ENCODE measurements at places on chromosomes 1 and 21. TPM values are rescaled to one million over a fixed set of nuclear protein-coding genes. Genes with fewer than 3 reads are reported as not detected.

The LCE1C gene
- not detected for total RNA-seq

DNA sequence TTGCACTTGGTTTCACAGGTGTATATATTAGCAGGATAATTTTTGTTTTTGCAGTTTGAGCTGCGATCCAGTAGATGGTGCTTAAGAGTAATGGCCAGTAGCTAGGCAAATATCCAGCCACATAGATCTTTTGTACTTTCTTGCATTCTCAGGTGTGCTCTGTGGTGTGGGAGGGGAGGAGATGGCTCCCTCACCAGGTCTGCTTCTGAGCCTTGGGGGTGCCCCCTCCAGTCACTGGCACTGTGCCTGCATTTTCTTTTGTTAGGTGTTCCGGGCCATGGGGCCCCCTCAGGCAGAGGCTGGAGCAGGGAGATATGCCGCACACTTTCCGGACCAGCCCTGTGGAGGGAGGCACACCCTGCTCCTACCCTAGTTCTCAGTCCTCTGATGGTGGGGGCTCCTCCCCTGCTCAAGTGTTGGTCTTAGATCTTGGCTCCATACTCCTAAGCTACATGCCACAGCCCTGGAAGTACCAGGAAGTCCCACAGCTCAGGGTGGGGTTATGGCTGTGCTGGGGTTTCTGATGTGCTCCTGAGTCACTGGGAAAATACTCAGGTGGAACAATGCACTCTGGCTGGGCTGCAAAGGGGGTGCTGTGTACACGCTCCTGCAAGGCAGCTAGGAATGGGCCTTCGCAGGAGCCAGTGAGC, 197.6 kb upstream of the DMRTA2 start:
- no peaks in the 10 kb centered on the region for H3K36me3 ChIP-seq
- H3K4me1 ChIP-seq = no peaks in the 10 kb centered on the region
- no peak for DNase-seq

The GJA9 gene
- not detected for total RNA-seq

- H3K27ac ChIP-seq = no peak overlapping the region
- no peak for DNase-seq
- no peaks in the 10 kb centered on the region for H3K27me3 ChIP-seq
- no peaks in the 10 kb centered on the region for H3K4me1 ChIP-seq
- no peak overlapping the region for H3K4me3 ChIP-seq
These were observed 78.9 kb upstream of the C1orf174 start for GRCh38 chr1:3978990-3979325.

DNA sequence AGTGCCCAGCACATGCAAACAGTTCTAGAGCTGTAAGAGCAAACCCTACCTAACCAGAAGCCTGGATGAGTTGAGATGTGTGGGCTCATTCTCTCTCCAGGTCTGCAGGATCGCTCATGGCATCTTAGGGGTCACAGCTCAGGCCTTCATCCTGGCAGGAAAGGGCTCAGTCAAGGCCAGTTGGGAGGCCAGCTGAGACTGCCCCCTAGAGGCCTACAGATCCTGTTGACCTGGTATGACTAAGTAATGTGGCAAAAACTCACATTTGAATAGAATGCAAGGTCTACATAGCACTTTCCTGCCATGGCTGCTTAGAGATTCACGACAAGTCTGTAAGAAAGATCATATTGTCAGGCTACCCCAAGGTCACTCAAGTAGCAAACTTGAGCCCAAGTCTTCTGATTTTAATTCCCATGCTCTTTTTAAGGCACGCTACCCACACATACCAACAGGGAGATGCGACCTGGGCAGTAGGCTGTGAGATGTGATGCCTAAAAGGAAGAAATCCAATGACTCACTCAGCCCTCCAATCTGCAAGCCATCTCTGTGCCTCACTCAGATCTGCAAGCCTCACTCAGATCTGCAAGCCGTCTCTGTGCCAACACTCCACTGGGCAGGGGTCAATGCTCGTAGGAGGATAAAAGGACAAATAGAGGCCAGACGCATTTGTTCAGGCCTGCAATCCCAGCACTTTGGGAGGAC, 5.1 kb upstream of the CAPN8 start:
- no peak overlapping the region for H3K4me3 ChIP-seq
- H3K27ac ChIP-seq = no peak overlapping the region
- no peak for DNase-seq

DNA sequence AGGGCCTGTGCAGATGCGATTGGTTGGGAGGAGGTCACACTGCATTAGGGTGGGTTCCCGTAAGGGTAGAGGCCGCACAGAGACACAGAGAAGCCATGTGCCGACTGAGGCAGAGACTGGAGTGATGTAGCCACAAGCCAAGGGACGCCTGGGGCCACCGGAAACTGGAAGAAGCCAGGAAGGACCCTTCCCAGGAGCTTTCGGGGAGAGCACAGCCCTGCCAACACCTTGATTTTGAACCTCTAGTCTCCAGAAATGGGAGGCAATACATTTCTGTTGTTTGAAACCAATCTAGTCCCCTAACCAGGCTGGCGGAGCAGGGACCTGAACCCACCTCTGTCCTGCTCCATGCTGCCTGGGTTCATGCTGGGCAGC, 10.8 kb downstream of the UBASH3A start:
- no peaks in the 10 kb centered on the region for H3K36me3 ChIP-seq
- no peak overlapping the region for H3K27ac ChIP-seq
- H3K4me1 ChIP-seq = no peaks in the 10 kb centered on the region
- no peaks in the 10 kb centered on the region for H3K27me3 ChIP-seq
- H3K4me3 ChIP-seq = no peak overlapping the region

The PDC gene
- not detected for total RNA-seq

The PCSK9 gene
- total RNA-seq = 1.9 TPM

DNA sequence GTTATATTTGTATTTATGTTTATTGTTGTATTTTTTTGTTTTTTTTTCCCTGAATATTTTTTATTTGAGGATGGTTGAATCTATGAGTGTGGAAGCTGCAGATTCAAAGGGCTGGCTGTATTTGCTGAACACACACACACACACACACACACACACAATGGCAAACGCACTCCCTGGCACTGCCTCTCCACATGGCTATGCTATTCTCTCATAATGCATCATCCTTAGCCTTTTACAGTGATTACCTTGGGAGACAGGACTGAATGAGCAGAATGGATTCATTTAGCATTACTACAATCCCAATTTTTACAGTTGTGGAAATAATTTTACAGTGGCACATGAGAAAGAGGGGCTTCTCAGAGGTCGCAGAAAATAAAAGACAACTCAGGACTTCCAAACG, 390.1 kb downstream of the PCP4 start:
- no peak overlapping the region for H3K27ac ChIP-seq
- H3K4me1 ChIP-seq = no peaks in the 10 kb centered on the region
- H3K36me3 ChIP-seq = no peaks in the 10 kb centered on the region
- no peaks in the 10 kb centered on the region for H3K27me3 ChIP-seq
- no peak for DNase-seq

The SCMH1 gene
- 32.0 TPM for total RNA-seq

The ANXA9 gene
- total RNA-seq = 17.6 TPM

- no peaks in the 10 kb centered on the region for H3K27me3 ChIP-seq
- peak overlapping the region; percentile 69 for H3K4me3 ChIP-seq
- no peak for DNase-seq
These were observed 2.8 kb downstream of the ADGRL2 start for GRCh38 chr1:81803431-81804110.

- no peak overlapping the region for H3K4me3 ChIP-seq
- no peaks in the 10 kb centered on the region for H3K4me1 ChIP-seq
- no peak overlapping the region for H3K27ac ChIP-seq
These were observed 41.6 kb upstream of the MROH9 start for GRCh38 chr1:170893655-170894297.

DNA sequence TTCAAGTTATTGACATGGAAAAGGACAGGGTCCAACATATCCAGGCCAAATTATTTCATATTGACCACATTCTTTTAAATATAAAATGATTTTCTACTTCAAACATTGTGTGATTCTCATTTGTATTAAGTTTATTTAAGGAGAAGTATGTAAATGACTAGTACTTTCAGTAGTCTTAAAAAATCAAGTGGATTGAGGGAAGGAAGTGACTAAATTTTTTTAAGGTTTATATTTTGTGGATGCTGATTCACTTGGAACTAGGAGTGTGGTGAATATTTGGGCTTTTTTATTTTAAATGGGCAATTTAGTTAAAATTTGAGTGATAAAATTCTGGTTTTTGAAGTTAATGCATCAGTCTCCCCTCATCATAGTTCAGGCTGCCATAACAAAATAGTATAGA, 10.1 kb downstream of the PRRC2C start:
- H3K4me3 ChIP-seq = no peak overlapping the region
- peaks cover 6% of the 10 kb centered on the region for H3K4me1 ChIP-seq
- no peak for DNase-seq

DNA sequence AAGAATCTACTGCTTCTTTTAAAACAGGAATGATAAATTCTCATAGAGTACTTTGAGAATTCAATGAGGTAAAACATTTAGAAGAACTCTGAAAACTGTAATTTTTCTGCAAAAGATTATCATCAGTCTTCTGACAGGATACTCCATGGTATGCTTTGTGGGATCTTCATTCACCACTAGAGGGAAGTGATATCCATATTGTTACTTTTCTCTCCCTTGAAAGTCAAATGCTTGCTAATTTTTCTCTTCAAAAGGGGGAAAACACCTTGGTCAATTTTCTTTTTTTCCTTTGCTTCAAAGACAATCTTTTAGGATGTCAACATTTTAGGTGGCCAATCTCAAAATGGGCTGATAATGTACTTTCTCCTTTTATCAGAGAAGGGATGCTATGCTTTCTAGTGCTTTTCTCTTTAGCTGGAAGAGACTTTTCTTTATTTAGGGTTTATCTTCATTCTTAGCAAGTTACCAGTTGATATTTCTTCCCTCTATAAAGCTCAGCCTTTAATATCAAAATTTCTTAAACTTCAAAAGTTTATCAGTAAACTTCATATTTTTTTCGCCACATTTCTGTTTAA, 95.5 kb downstream of the NEGR1 start:
- no peaks in the 10 kb centered on the region for H3K27me3 ChIP-seq
- no peak for DNase-seq

DNA sequence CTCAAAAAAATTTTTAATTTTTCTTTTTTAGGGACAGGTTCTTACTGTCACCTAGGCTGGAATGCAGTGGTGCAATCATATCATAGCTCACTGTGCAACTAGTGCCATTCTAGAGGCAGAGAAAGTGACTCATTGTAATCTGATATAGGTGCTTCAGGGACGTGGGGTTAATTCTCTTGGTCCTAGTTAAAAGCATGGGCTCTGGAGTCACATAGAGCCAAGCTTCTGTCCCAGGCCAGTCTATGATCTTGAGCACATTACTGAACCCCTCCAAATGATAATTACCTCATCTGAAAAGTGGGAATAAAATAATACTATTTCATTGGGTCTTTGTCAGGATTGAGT, 1.1 kb upstream of the ADIPOR1 start:
- no peak for DNase-seq
- H3K27me3 ChIP-seq = no peaks in the 10 kb centered on the region
- no peak overlapping the region for H3K4me3 ChIP-seq

The TLCD4 gene
- 13.6 TPM for total RNA-seq

The CRYBG2 gene
- total RNA-seq = 0.28 TPM

DNA sequence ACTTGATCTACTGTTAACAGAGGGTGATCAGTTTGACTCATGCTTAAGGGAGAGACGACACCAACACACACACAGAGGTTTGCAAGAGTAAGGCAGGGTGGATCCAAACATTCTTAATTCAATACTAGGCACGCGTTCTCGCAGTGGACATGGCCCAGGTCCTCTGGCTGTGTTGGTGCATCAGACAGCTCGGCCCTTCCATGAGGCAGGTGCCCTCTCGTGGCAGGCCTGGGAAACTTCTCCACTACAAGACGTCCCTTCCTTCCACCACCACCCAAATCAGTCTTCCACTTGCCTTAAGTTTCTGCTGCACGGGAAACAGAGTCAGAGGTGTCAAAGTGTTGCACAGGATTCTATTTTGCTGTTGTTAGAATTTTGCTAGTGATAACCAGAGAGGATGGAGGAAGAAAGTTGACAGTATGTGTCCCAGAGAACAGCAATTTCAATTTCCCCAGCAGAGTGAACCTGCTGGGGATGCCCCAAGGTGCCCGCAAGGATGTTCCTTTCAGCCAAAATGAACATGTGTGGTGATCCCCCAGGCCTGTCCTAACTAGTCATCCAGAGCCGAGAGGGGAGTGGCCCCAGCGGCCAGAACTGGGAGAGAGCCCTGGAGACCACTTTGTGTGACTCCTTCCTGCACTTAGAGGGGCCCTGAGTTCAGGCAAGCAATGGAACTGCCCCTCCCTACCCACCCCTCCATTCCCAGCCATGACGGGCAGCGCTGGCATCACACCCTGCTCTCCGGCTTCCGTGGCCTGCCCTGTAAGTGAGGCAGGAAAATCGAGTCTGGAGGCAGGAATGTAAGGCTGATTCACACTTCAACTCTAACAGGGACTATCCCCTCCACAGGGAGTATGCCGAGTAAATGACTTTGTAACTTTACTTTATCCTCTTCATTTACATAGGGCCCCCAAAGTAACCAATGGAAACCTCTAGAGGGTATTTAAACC, 34.8 kb downstream of the MX1 start:
- no peak overlapping the region for H3K4me3 ChIP-seq
- DNase-seq = peak; percentile 89
- no peak overlapping the region for H3K27ac ChIP-seq
- peaks cover 20% of the 10 kb centered on the region for H3K36me3 ChIP-seq
- no peaks in the 10 kb centered on the region for H3K27me3 ChIP-seq
- H3K4me1 ChIP-seq = no peaks in the 10 kb centered on the region

The A3GALT2 gene
- not detected for total RNA-seq

DNA sequence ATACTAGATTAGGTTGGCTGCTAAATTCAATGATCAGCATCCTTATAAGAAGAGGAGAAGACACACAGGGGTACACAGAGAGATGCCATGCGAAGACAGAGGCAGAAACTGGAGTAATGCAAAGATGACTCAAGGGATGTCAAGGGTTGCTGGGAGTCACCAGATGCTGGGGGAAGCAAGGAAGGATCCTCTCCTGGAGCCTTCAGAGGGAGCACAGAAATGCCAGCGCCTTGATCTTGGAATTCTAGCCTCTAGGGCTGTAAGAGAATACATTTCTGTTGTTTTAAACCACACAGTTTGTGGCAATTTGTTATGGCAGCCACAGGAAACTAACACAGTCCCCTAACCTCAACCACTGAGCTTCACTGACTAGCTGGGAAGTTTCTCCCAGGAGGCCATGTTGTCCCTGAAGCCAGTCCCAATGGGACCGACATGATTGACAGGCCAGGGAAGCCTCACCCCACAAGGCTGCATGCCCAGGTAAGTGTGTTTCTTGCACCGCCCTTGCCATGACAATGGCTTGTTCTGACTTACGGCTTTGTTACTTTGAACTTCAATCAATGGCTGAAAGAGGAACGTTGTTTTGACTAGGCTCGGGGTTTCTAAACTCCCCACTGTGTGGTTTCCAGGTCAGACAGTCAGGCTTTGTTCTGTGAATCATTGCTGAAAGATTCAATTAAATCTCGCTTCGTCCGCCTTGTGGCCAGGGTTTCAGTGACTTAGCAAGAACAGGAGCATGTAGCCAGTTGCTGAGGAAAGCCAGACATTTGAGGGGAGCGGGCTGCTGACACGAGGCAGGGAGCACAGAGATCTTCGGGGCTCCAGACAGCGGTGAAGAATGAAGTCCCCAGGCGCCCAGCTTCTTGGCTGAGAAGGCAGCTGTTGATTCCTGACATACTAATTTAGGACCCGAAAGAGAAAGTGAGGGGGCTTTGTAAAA, 62.3 kb downstream of the RUNX1 start:
- no peak overlapping the region for H3K27ac ChIP-seq
- no peaks in the 10 kb centered on the region for H3K27me3 ChIP-seq
- no peaks in the 10 kb centered on the region for H3K4me1 ChIP-seq
- no peak for DNase-seq
- no peaks in the 10 kb centered on the region for H3K36me3 ChIP-seq
- no peak overlapping the region for H3K4me3 ChIP-seq

- H3K27me3 ChIP-seq = no peaks in the 10 kb centered on the region
- DNase-seq = no peak
- no peak overlapping the region for H3K4me3 ChIP-seq
- no peak overlapping the region for H3K27ac ChIP-seq
- H3K4me1 ChIP-seq = no peaks in the 10 kb centered on the region
These were observed 88.2 kb upstream of the ABCD3 start for GRCh38 chr1:94329986-94330385.
